ENCODE measurements at places on chromosomes 4 and X.
A peak's percentile ranks its signal among the peaks of the same experiment; 100 is the strongest.

DNA sequence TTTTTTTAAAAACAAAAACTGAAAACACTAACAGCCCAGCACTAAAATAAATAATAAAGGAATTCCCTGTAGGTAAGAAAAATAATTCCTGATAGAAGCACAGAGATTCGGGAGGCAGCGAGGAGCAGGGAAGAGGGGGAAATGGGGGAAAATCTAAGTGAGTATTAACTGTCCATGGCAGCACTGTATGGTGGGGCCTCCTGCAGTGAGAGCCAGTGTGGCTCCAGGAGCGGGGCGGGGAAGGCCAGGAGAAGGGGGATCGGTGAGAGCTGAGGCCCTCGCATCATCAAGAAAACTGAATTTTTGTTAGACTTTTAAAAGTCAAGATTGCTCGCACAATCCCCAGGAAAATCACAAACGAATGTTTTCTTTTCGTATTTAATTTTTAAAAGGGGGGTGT lies 14.1 kb downstream of the RNF212 start:
- no peak for DNase-seq

DNA sequence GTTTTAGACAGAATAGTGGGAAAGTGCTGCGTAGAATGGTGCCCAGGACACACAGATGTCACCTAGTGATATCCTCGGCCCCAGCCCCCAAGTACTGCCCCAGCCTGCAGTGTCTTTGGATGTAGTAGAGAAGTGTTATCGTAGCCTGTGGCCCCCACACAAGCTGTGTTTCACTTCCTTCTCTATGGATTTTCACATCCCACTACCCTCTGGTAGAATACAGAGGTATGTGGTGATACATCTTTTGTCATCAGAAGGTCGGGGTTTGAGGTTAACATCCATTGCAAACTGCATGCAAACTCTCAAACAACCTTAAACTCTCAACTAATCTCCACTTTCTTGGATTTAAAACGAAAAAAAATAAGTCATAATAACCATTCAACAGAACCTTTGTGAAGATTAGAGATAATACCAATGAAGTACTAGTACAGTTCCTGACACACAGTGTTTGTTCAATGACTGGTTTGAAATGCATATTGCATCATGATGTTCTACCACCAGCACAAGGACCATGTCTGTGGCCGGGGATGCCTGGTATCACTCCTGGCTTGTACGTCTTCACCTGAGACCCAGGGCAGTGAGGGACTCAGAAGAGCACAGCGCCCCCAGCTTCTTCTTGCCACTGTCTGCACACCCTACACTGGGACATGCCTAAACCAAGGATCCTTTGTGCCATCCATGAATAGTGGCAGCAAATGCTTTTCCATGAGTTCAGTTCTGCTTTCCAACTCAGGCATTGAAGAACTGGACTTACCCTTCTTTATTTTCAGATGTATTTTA lies 267.3 kb downstream of the DCTD start:
- no peak for DNase-seq

DNA sequence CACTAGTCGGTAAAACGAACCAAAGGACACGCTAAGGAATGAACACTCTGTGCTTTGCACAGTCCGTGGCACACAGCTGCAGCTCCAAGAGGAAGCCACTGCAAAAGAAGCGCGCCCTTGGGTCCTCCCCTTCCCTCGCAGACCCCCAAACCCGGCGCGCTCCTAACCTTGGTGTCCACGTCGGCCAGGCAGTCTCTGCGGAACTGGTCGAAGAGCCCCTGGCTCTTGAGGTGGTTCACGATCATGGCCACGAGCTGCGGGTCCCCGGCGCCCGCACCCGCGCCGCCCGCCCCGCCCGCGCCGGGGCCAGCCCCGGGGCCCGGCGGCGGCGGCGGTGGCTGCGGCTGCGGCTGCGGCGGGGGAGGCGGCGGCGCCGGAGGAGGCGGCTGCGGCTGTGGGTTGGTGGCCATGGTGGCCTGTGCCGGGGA lies 333 bp downstream of the BOD1L1 start:
- peak; percentile 3 for DNase-seq

- no peak for DNase-seq
These were observed 41.3 kb downstream of the KLHL5 start for GRCh38 chr4:39103291-39103690.

DNA sequence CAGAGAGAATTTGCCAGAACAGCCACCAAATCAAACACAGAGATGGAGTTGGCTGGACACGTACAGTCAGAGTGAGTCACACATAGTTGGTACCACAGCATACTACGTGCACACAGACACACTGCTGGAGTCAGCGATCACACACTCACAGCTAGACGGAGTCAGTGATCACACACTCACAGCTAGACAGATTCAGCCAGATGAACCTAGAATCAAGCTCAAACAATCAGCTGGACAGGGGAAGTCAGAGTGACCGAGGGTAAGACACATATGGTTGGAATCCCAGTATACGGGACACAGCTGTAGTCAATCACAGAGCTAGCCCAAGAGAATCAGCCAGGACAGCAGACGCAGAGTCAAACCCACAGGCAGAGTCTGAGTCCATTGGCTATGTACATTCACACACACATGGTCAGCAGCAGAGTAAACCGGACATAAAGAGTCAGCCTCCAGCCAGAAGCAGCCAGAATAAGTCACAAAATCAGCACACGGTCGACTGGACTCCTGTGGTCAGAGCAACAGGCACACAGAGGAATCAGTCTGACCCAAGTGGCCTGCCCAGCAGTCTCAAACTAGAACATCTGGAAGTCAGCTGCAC lies 4.6 kb downstream of the SLC38A5 start:
- no peak for DNase-seq

DNA sequence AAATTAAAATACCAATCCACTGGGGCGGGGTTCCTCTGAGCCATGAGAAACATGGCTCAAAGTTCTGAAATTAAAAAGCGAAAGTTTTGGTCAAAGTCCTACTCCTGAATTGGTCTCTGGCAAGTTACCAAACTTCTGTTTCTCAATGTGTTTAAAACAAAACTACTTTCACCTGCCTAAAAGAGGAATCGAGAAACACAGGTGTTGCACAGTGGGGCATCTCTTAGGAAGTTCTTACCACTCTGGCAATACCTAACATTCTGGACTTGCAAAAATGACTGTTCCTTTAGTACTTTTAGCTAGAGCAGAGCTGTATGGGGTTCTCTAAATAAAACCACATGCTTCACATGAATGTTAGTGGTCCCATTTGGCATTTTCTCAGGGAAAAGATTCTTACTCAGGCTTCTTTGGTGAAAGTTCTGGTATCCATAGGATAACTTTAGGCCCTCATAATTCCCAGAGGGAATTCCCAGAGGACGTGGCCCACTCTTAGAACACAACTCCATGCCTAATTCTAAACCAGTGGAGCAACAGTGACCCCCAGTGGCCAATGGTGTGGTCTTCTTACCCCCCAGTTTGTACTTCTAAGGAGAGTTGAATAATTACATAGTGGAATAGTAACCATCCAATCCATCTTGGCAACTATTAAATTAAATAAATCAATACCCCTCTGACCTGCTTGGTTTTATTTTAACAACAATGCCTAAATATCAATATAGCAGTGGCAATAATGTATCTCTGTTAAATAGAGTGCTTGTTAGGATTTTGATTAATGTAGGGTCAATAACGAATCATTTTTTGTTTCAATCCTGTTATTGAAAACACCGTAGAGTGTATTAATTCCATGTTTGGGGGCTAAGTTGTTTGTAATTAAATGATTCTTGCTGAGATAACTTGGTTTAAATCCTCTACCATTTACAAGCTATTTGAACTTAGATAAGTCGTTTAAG lies 21.9 kb downstream of the BMP3 start:
- DNase-seq = peak; percentile 22

GRCh38 chrX:128623361-128623760 lies 571.2 kb upstream of the ACTRT1 start:
- no peak for DNase-seq

DNA sequence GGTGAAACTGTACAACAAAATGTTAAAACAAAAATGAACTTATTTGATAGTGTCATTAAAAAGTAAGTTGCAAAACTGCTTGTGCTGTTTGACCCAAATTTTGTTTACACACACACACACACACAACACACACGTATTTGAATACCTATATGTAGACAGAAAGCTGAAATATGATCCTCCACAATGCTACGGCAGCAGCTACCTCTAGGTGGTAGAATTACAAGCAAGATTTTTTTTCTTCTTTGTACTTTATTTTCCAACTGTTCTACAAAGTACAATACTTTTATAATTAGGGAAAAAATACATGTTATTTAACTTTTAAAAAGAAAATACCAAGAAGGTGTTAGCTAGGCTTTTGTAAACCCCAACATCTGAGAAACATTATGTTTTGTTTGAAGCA lies 1.2 kb downstream of the CYTL1 start:
- no peak for DNase-seq

DNA sequence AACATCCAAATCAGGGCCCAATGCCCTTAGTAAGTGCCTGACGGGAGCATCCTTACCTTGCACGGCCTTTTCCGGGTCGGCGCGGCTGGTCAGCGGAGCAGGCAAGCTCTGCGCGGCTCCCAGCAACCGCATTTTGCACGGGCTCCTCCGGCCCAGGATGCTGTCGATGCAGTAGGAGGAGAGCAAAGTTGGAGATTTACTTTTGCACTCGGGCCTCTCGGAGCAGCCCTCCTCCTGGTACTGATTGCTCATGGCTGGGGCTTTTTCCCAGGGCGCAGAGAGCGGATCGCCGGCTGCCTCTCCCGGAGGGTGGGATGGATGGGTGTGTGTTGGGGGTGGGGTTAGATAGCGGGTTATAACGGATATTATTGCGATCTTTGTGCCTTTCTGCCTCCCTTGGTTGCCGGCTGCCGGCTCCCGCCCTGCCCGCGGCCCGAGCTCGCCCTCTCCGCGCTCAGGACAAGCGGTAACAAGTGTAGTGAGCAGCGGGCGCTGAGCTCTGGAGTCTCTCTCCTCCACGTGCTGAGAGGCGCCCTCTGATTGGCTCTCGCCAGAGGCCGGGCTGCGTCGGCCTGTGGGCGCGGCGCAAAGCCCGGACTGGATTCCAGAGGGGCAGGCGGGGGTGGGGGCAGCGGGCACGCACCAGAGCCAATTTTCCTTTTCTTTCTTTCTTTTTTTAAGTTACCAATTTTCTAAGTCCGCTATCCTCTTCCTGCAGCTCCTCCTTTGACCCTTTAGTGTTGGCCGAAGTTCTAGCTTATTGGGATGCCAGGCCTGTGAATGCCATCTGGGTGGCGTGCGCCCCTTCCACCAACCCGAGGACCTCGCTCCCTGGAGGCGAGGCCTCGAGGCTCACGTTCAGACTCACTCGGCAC lies at the start of gene ARX:
Gene ARX (minus strand): TSS at position 480 of the 875 bp plus-strand sequence. CDS start 228 bp downstream, at position 252.
- no peak for DNase-seq

- DNase-seq = no peak
These were observed 184.9 kb downstream of the NSUN7 start for GRCh38 chr4:40934676-40935075.

GRCh38 chr4:80202741-80203553 lies 5.6 kb downstream of the PRDM8 start:
- DNase-seq = no peak

- no peak for DNase-seq
These were observed 124.9 kb downstream of the PCDH7 start for GRCh38 chr4:30844861-30845582.

GRCh38 chr4:83112678-83113428 lies 1.7 kb downstream of the PLAC8 start:
- DNase-seq = no peak

GRCh38 chrX:22533898-22534297 lies 261.2 kb downstream of the CBLL2 start:
- no peak for DNase-seq

DNA sequence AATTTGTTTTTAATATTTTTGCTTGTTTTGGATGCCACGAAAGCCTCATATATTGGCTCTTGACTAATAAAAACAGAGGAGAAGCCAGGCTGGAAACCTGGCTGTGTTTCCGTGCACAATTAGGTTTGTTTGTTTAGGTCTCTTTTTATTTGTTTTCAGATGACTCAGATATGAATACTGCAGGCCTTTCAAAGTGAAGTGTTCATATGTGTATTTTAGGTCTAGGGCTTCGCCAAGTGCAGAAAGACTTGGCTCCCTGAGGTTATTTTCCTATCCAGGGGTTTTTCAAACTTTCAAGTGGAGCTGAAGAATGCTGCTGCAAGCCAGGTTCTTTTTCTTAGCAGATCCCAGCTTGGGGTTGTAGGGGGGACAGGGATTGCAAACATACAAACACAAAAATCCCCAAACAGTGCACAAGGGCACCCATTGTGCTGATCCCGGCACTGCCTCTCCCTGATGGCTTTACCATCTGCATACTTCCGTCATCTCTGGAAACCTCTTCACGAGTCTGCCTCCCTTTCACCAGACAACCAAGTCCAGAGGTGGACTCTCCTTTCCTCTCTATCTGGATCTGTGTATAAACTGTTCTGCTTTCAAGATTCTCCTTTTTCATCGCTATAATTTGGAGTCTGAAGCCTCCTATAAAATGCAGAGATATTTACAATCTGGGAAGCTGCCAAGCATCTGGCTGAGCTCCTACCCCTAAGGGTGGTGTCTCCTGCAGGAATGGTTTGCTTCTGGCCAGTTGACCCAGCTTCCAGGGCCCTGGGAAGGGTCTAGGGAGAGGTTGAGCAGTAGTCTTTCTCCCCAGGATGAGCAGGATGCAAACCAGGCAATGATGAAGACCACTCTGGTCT lies 108.6 kb downstream of the SMIM20 start:
- DNase-seq = no peak

GRCh38 chr4:154231806-154232478 lies 259.7 kb downstream of the DCHS2 start:
- no peak for DNase-seq

GRCh38 chr4:18202486-18202885 lies 180.9 kb upstream of the LCORL start:
- no peak for DNase-seq

GRCh38 chr4:40327340-40327739 lies 7.8 kb upstream of the CHRNA9 start:
- DNase-seq = no peak

GRCh38 chrX:112889400-112889799 lies 48.8 kb upstream of the AMOT start:
- DNase-seq = no peak

- DNase-seq = no peak
These were observed 43.8 kb upstream of the NKX1-1 start for GRCh38 chr4:1449833-1450741.

DNA sequence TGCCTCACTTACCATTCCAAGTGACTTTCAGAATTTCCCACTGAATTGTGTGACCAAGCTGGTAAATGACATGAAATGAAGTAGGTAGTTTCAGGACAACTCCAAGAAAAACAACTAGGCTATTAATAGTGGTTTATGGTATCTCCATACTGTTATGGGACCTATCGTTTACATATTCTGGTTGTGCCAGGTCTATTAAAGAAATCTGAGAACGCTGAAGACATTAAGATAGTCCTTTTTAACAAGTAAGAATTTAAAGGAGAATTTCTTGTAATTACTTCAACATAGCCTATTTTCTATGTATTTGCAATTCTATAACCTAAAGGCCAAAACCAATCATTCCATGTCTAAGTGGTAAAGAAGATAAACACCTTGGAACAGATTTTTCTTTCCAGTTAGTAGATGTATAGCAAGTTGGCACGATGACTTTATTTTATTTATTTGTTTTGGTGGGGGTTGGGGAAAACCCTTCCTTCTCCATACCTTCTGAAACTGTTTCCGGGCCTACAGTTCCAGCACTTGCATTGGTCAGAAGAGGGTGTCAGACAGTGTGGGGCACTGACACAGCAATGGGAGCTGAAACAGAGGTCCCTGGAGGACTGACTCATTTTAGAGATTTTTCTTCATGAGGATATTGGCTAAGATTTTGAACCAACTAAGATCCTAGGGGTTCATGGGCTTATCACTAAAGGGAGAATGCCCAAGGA lies 7.6 kb upstream of the DCLK2 start:
- DNase-seq = no peak

All from stimulated activated CD8-positive, alpha-beta memory T cell treated with anti-CD3 and anti-CD28 coated beads, Interleukin-7, amount 100 ng/mL, for 24 hours (primary cell).